Stimulated activated CD8-positive, alpha-beta memory T cell treated with anti-CD3 and anti-CD28 coated beads, Interleukin-2, amount 100 ng/mL, for 48 hours (primary cell): ENCODE measurements at places on chromosomes 7 and 10.

DNA sequence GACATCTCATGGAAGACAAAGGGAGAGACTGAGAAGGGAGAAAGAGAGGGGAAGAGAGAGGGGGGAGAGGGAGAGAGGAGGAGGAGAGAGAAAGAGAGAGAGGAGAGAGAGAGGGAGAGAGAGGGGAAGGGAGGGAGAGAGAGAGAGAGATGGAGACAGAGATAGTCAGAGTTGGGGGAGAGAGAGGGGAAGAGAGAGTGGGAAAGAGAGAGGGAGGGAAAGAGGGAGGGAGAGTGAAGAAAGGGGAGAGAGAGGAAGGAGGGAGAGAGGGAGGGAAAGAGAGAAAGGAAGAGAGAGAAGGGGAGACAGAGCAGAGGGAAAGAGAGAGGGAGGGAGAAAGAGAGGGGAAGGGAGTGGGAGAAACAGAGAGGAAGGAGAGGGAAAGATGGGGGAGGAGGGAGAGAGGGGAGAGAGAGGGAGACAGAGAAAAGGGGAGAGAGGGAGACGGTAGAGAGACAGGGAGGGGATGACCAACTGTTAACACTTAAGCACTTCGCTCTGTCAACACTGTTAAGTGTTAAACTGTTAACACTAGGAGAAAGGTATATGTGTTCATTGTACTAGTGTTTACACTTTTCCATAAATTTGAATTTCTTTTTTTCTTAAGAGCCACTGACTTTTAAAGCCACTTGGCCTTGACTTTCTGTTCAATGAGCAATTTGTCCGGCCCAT is 21.8 kb upstream of the SDK1 start:
- DNase-seq: no peak

DNA sequence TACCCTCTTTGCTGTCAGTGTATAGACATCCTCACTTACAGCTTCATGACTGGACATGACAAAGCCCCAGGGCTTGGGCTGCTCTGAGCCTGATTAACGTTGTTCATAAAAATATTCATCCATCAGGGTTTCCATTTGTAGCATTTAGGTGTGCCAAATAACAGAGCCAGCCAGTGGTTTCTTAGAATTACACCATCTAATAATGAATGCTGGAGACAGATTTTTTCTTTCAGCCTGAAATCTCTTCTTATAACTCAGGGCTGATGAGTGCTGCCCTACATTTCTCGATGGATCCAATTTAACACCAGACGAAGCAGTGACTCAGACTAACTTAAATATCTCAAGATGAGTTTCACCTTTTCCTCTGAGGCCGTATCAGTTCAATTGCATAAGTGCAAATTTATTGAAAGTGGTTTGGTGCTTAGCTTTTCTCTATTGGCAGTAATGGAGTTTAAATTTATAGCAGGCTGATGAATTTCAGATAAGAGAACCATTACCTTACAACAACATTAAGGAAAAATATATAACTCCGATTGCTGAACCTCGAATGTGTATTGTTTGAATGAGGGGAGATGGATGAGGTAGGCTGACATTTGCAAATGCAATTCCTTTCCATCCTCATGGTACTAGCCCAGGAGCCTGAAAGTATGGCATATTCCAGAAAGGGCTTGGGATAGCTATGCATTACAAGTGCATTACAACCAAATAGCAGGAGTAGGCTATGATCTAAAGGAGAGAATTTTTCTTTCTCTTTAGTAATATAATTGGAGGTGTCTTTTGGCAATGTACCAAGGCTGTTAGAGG is 900.6 kb downstream of the KCNMA1 start:
- DNase-seq: no peak

GRCh38 chr10:132098539-132099388 is 33.0 kb downstream of the JAKMIP3 start:
- DNase-seq: no peak

- DNase-seq: no peak
Measured at GRCh38 chr10:120715171-120715570, 136.0 kb upstream of the WDR11 start.

- no peak for DNase-seq
Measured at GRCh38 chr10:1184541-1185430, 128.6 kb downstream of the WDR37 start.

- no peak for DNase-seq
Measured at GRCh38 chr7:83178796-83179195, 16.1 kb upstream of the PCLO start.

DNA sequence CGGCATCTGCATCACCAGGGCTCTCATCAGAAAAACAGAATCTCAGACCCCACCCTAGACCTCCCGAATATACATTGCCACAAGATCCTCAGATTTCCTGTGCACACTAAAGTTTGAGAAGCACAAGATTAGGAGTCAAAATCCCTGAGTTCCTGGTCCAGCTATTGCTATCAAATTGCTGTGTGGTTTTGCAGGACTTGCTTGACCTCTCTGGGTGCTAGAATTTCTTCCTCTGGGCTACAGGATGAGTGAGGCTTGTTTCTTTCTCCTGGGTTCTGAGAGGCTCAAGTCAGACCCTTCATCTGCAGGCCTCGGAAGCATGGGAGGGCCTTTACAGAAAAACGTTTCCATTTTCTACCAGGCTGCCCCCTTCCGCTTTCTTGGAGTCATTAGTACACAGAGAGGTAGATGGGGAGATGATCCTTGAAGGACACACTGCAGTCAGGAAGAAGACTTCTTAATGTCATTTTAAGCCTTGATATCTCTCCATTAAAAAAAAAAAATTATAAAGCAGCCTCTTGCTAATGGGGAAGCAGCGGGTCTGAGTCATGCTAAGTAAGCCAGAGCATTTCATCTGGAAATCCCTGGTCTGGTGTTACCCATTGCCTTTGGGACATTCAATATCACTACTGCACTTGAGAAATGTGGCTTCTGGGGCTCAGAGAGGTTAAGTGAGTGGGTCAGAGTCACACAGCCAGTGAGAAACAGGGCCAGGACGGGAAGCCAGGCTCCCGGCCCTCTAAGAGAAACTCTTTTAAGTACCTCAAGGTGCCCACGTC is 173.5 kb downstream of the KCNMA1 start:
- no peak for DNase-seq
